ENCODE measurements at places on chromosomes 1 and 21.

GRCh38 chr1:97827887-97828286 lies 92.9 kb downstream of the DPYD start:
- DNase-seq = no peak

DNA sequence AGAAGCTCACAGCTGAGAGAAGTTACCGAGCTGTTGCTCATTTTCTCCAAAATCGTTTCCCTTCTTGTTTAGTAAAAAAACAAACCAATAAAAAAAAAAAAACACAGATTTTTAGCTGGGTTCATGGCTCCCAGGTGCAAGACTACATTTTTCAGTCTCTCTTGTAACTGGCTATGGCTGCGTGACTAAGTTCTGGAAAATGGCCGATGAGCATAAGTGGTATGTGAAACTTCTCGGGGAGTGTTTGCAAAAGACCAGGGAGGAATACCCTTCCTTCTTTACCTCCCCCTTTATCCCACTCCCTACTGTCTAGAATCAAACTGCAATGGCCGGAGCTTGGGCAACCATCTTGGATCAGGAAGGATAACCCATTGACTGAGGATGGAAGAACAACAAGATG lies 38.7 kb upstream of the KANK4 start:
- no peak for DNase-seq

- DNase-seq = no peak
Measured at GRCh38 chr21:36728371-36729111, 29.6 kb downstream of the SIM2 start.

- no peak for DNase-seq
Measured at GRCh38 chr1:91608876-91609275, 108.2 kb downstream of the CDC7 start.

GRCh38 chr1:81463936-81464837 lies 336.5 kb upstream of the ADGRL2 start:
- no peak for DNase-seq

- no peak for DNase-seq
Measured at GRCh38 chr1:165052936-165053335, 303.6 kb downstream of the LMX1A start.

All from T1000 (cell line).